ENCODE measurements at places on chromosomes 7 and 10.

- DNase-seq = peak; percentile 52
Measured at GRCh38 chr10:71980181-71981014, 16.2 kb downstream of the CHST3 start.

GRCh38 chr7:96297876-96298275 is 24.0 kb downstream of the SLC25A13 start:
- DNase-seq = no peak

DNA sequence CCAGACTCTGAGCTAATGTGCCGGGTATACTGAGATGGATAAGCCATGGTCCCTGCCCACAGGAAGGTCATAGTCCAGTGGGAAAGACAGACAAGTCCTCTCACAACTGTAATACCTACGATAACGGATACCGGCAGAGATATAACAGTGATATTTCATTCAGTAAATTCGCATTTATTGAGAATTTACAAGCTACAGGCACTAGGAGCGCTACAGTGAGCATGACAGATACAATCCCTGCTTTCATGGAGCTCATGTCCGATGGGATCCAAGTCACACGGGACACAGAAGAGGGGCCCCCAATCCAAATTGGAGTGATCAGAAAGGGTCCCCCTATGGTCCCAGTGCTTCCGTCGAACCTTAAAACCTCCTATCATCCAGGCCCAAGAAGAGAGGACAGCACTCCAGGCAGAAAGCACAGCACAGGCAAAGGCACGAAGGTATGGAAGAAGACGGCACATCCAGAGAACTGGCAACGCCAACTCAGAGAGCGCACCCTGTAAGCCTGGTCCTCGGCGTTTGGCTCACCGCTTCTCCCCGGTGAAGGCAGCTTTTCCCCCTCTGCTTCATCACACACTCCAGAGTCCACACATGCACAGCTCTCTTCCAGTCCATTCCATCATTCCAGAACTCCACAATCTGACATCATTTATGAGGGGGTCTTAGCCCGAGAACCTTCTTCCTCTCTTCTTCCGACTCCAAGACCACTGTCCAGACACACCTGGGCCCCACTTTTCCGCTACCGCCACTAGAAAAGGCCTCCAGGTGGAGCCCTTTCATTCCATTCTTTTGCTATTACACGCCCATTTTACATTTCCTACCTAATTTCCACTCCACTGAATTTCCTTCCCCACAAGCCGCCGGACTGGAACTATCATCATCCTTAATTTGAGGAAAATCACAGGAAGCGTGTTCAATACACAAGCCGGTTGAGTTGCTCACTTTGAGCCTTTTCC is 47.8 kb upstream of the NKX2-3 start:
- no peak for DNase-seq

- DNase-seq = no peak
Measured at GRCh38 chr7:82444220-82444909, 788 bp upstream of the CACNA2D1 start.

DNA sequence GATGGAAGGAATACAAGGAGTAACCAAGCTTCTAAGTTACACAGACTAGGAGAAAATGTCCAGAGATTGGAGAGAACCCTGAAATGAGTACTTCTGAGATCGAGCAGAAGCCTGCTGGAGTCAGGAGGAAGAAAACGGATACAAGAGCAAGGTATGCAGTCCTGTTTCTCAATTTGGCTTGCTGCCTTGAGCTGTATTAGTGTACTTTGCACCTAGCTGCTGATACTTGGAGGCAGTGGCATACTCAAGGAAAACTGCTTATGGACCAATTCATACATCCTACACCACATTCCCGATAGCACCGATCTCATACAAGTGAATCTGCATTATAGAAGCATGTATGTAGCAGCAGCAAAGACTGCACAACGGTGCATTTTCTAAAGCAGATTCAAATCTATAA is 14.4 kb downstream of the PIP4K2A start:
- no peak for DNase-seq

DNA sequence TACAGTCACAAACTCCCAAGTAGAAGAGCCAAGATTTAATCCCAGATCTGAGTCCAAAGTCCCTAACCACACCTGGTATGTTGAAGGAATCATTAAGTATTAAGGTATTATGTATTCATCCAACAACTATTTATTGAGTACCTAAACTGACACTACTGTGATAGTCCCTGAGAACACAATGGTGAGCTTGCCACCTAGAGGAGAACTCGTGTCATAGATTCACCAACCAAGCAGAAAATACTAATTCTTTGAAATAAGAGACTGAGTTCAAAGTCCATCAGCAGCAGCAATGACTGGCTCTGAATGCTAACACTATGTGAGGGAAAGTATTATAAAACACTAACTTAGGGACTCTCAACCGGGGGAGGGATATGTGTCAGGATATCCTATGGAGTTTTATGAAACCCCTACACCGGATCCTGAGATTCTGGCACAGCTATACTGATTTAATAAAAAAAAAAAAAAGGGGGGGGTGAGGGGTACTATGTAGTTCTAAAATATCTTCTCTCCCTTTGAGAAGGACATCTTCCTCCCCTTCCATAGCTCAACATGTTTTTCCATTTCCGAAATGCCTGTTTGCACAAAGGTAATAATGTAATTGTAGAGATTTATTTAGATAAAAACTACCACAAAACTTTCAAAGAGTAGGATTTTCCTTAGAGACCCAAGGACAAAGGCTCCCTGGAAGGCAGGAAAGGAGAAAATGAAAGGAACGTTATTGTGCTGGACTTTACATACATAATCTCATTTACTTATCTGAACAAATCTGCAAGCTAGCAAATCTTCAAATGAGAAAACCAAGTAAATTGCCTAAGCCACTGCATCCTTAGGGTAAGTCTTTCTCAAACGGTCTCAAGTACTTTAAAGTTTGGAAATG is 1.6 kb downstream of the NCOA4 start:
- peak; percentile 74 for DNase-seq

GRCh38 chr10:4459531-4459930 is 366.5 kb upstream of the AKR1E2 start:
- no peak for DNase-seq

GRCh38 chr7:135964274-135964673 is 12.9 kb downstream of the MTPN start:
- DNase-seq = peak; percentile 32

DNA sequence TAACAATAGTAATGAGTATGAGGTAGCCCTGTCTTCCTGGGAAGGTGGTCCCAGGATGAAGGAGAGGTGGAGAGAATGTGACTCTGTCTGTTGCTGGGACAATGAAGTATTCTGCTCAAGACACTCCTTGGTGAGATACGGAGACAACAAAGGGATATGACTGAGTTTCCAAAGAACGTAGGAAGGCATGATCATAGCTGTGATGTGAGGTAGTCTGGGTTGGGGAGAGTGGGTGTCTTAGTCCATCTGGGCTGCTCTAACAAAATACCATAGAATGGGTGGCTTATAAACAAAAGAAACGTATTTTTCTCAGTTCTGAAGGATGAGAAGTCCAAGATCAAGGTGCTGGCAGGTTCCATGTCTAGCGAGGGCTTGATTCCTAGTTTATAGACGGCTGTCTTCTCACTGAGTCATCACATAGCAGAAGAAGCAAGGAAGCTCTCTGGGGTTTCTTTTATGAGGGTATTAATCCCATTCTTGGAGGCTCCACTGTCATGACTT is 84.9 kb upstream of the RHOBTB1 start:
- peak; percentile 42 for DNase-seq

GRCh38 chr10:69769395-69769992 is 32.2 kb upstream of the COL13A1 start:
- DNase-seq = peak; percentile 94

DNA sequence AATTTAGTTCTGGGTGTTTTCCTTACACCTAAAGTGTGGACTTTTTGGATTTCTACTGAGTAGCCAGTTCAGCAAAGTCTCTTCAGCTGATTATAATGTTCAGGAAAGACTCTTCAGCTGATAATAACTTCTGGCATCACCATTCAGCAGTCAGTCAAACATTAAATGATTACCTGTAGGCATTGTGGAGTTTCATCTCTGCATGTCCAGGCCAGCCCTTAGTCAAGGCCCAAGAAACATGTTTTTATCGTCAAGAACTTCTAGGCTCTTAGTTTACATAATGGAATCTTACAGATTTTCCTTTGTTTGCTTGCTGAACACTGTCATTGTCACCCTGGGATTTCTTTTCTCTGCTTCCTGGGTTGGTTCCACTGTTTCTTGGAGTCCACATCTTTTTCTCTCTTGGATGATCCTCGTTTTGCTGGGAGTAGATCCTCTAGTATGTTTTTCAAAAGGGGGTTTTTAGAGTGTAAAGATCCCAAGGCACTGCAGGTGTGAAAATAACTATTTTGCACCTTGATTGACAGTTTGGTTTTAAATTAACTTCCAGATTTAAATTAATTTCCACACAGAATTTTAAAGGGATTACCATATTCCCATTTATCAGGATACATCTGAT is 24.2 kb downstream of the CCM2 start:
- DNase-seq = no peak

DNA sequence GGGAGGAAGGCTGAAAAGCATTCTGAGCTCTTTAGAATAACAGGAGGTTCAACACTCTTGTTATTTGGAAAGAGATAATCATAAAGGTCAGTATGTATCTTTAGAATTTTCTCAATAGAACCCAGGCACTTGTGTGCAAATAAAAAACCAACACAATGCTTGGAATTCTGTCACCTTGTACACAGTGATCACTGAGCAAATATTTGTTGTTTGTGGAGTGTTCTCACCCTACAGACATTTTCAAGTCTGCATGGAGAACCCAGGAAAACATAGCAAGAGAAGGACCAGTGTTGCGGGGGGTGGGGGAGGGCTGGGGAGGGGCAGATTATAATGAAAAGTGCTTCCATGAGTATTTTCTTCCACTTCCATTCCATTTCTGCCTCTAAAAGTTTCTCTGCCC is 87.4 kb downstream of the FAM107B start:
- DNase-seq = no peak

GRCh38 chr7:11193131-11193867 is 219.6 kb downstream of the PHF14 start:
- DNase-seq = peak; percentile 67

- DNase-seq = peak; percentile 11
Measured at GRCh38 chr7:90892213-90892612, 296.1 kb downstream of the CDK14 start.

DNA sequence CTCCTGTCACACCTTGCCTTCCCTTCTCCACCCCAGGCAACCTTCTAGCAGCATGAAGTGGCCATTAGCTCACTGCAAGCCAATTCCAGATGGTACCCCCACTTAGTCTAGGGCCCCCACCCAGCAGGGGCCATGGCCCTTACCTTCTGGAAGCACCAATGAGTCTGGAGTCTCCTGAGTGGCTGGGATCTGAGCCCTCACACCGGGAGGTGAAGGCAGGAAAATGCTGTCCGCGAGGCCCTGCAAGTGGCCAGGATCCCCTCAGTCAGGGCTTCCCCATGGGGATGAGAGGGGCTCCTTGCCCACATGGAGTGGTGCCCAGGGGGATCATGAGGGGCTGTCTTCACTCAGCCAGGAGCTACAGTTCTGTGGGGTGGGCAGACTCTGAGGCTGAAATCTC is 4.6 kb downstream of the AQP1 start:
- DNase-seq = no peak

GRCh38 chr10:25023278-25023677 is 6.9 kb downstream of the THNSL1 start:
- DNase-seq = no peak

DNA sequence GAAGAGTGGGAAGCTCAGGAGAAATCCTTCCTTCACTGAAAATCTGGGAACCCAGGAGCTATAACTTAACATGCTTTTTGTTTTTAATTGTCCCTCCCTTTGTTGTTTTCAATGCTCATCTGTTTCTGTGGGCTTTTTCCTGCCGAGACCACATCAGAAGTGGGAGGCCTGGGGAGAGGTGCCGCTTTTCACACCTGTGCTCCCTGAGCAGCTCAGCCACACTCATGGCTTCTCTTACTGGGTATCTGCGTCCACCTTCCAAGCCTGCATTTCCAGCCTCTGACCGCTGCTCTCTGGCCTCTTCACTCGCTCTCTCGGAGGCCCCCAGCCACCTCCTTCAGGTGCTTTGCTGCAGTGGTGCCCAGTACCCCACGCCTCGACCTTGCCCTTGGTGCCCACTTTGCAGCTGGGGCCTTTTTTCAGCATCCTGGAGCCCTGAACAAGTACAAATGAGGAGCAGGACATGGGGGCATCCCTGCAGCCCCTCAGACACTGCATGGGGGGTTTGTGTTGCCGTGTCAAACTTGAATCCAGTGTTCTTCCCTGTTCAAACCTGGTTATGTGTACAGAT is 9.9 kb downstream of the C7orf57 start:
- DNase-seq = no peak
